Epithelial cell of alveolus of lung (primary cell): ENCODE measurements at places on chromosomes 2 and 18. TPM values are rescaled to one million over a fixed set of nuclear protein-coding genes. Genes with fewer than 3 reads are reported as not detected.

Gene PNKD
- 47.8 and 51.8 TPM in 2 replicates for total RNA-seq

Gene PKDCC
- 60.2 and 200 TPM in 2 replicates for total RNA-seq

Gene MAP2
- total RNA-seq: 4.6 and 6.2 TPM in 2 replicates

Gene IL1RN
- total RNA-seq: 0.13 TPM in 1 of 2 replicates, not detected in the other

Gene LRRTM4
- total RNA-seq: not detected in 2 replicates
